ENCODE measurements at places on chromosomes 2 and 18.

DNA sequence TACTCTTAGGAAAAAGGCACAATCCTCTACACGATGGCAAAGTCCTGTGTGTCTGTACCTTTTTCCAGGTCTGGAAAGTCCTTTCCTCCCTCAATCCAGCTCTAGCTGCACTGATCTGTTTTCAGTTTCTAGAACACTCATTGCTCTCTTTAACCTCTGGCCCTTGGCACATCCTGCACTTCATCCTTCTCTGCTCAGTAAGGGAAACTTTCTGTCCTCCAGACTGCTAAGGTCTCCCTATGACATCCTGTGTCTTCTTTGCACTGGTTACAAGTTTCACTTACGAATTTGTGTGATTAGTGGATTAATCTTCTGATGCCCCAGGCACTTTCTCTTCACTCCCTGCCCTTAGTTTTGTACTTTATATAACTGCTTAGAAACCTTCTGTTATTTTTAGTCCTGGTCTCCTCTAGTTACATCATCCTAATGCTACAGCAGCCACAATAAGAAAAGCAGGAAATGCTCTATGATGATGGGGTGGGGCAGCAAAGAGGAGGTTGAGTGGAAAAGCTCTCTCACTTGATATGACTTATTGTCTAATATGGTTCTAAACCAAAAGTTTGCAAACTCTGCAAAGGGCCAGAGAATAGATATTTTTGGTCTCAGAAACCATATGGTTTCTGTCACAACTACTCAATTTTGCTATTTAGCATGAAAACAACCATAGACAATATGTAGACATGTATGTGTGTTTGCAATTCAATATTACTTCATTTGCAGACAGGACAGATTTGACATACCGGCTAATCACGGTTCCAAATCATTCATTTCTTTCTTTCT lies 568.2 kb downstream of the THSD7B start:
- H3K27me3 ChIP-seq: no peaks in the 10 kb centered on the region
- H3K27ac ChIP-seq: no peak overlapping the region
- no peaks in the 10 kb centered on the region for H3K36me3 ChIP-seq
- no peak for DNase-seq

- H3K27ac ChIP-seq: peak overlapping the region; percentile 60
- H3K36me3 ChIP-seq: no peaks in the 10 kb centered on the region
- no peak overlapping the region for H3K4me3 ChIP-seq
- peaks cover 47% of the 10 kb centered on the region for H3K4me1 ChIP-seq
- H3K27me3 ChIP-seq: no peaks in the 10 kb centered on the region
Measured at GRCh38 chr2:43346602-43347567, 120.5 kb upstream of the ZFP36L2 start.

DNA sequence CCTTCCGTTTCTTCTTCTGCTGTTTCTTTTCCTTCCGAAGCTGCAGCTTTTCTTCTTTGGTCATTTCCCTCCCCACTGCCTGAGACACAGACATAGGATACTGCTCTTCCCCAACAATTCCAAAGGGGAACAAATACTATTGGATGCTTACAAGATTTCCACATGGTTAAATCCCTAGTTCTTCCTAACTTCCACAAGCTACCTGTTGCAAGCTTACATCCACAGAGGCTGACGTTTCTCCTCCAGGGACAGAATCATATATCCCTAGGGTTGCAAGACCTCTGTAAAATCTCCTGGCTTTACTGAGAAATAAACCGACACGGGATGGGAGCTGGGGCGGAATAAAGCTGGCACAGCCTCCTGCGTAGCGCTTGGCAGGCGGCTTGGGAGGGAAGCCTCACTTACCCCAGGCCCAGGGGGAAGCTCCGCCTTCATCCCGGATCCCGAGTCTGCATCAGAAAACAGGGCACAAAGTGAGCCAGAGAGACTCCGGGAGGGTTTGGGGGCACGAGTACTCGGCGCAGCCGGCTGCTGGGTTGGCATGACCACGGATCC lies 590 bp downstream of the EIF2B4 start:
- peak overlapping the region; percentile 86 for H3K27ac ChIP-seq
- DNase-seq: no peak
- peaks cover 18% of the 10 kb centered on the region for H3K4me1 ChIP-seq
- no peaks in the 10 kb centered on the region for H3K27me3 ChIP-seq
- H3K4me3 ChIP-seq: peak overlapping the region; percentile 84

- H3K36me3 ChIP-seq: no peaks in the 10 kb centered on the region
- H3K4me3 ChIP-seq: peak overlapping the region; percentile 37
- no peak for DNase-seq
- H3K4me1 ChIP-seq: peaks cover 91% of the 10 kb centered on the region
Measured at GRCh38 chr18:2979871-2980790, 32.8 kb downstream of the LPIN2 start.

DNA sequence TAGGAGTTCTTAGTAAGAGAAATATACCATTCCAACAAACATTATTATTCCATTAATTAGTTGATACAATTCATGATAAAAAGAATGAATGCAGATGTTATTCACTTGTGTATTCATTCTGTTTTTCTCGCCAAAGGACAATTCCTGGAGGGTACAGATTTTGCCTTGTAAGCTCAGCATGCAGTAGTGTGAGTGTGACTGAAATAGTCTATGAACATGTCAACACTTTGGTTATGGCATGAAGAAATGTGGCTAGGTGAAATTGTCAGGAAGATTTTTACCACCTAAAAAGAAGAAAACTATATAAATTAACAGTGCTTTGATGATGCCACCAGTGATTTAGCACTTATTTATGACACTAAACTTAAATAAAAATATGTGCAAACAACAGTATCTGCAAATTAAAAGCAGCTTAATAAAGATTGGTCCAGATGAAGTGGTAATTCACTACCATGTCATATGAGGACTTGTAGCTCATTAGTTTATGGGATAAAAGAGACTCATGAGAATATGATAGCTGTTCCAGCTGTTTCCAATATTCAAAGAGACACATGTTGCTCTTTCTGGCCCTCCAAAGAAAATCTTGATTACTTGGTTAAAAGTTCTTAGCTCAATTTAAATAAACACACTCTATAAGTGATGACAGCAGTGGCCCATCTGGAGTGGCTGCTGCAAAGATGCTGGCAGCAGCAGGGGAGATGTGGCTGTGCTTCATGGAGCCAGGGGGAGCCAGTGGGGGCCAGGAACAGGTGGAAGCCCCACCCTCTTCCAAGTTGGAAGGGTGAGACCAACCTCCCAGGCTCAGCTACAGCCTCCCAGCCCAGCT lies 165.0 kb downstream of the CDH19 start:
- H3K27me3 ChIP-seq: no peaks in the 10 kb centered on the region
- H3K27ac ChIP-seq: no peak overlapping the region
- no peak for DNase-seq
